ENCODE measurements at places on chromosomes 3 and 15.

GRCh38 chr3:138748190-138748589, 86.5 kb downstream of the PIK3CB start:
- DNase-seq = no peak

GRCh38 chr3:36318621-36319200, 61.6 kb upstream of the STAC start:
- DNase-seq = no peak

DNA sequence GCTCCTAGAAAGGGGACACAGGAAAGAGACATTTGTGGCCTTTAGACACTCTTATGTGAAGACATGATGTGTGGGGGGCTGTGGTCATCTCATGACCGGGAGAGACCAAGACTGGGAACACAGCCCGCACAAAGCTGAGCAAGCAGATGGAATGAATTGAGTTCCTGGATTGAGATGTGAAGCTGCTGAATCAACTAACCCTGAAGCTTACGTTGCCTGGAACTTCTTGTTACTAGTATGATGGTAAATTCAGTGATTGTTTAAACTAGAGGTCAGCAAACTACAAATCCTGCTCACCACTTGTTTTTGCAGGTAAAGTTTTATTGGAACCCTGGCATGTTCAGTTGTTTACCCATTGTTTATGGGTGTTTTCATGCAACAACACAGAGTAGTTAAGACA, 83.4 kb upstream of the BHLHE40 start:
- DNase-seq = no peak

- peak; percentile 53 for DNase-seq
Measured at GRCh38 chr3:138923531-138923994, 23.4 kb downstream of the FOXL2 start.

- DNase-seq = peak; percentile 91
Measured at GRCh38 chr3:134357914-134358811, 16.1 kb downstream of the AMOTL2 start.
